Osteoblast (primary cell): ENCODE measurements at places on chromosomes 3 and 15. TPM values are rescaled to one million over a fixed set of nuclear protein-coding genes. Genes with fewer than 3 reads are reported as not detected.

BFSP2 gene
- total RNA-seq, result not detected in 2 replicates

DNA sequence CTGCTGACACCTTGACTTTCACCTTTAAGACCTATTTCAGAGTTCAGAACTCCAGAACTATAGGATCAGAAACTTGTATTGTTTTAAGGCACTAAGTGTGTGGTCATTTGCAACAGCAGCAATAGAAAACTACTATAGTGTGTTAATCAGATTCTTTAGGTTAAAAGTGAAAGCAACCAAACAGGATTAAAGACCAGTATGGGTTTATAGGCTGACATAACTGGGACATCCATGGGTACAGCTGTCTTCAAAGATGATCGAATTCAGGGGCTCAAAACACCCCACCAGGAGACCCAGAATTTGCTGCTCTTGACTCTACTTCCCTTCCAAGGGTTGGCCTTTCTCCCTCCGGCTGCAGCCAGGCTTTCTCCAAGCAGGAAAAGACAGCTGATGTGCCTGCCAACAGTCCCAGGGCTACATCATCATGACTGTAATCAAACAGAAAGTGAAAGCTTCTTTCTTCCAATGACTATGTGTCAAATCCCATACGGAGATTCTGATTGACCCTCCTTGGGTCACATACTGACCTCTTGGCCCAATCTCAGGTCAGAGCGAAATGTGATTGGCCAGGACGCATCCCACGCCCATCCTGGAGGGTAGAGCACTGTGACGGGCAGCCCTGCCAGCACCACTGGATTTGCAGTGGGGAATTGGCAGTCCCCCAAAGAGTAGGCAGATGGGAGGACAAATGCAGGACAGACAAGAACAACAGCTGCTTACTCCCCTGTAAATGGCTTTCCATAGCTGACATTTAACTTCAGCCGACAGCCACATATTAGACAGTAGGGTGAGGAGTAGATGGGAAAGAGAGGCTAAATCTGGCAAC, 51.4 kb upstream of the RNF7 start:
- H3K27ac ChIP-seq, result peak overlapping the region; percentile 58
- peak; percentile 83 for DNase-seq
- H3K27me3 ChIP-seq, result no peaks in the 10 kb centered on the region
- no peaks in the 10 kb centered on the region for H3K36me3 ChIP-seq
- H3K4me1 ChIP-seq, result peaks cover 12% of the 10 kb centered on the region

DNA sequence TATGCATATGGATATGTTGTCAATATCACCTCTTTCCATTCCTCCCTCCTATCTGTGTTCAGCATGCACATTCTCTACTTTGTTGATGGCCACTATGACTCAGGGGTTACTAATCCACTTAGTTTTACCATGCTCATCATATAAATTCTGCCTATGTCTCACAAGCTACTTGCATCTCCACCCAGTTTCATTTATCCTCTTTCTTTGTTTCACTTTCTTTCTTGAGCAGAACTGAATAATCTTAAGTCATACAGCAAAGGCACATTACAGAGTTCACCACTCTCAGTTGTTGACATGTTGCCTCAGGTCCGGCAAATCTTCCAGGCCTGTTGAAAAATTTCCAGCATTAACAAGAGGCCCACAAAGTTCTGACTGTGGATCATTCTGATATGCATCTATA, 71.5 kb downstream of the SSR3 start:
- no peaks in the 10 kb centered on the region for H3K36me3 ChIP-seq
- no peak for DNase-seq
- peak overlapping the region; percentile 60 for H3K27ac ChIP-seq

DNA sequence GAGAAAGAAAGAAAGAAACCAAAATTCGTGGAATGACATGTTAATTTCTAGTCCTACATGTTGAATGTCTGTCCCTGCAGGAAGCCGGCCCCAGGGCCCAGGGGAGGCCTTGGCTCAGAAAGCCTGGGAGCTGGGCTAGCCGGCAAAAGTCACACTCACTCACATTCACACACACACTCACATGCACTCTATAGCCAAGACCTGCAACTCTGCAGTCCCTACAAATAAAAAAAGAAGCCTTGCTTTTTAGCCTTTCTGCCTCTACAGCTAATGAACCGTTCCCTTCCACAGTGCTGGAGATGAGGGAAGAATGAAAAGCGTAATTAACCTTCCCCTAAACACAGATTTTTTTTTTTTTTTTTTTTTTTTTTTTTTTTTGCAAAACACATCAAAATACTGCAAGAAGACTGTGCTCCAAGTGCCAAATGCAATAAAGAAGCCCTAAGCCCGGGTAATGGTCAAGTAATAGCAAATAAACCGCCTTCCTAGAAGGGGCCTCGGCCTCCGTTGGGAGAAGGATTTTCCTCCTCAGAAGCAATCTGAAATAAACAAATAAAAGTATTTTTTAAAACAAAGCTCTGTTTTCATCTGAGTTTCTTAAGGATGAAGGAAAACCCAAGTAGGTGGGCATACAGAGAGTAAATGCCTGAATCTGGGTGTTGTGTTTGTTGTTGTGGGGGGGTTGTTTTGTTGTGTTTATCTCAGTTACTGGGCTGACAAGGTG, 4.3 kb downstream of the MECOM start:
- no peak overlapping the region for H3K4me3 ChIP-seq
- H3K4me1 ChIP-seq, result peaks cover 13% of the 10 kb centered on the region
- no peak overlapping the region for H3K27ac ChIP-seq
- H3K27me3 ChIP-seq, result peaks cover 65% of the 10 kb centered on the region
- H3K36me3 ChIP-seq, result no peaks in the 10 kb centered on the region
- no peak for DNase-seq

DNA sequence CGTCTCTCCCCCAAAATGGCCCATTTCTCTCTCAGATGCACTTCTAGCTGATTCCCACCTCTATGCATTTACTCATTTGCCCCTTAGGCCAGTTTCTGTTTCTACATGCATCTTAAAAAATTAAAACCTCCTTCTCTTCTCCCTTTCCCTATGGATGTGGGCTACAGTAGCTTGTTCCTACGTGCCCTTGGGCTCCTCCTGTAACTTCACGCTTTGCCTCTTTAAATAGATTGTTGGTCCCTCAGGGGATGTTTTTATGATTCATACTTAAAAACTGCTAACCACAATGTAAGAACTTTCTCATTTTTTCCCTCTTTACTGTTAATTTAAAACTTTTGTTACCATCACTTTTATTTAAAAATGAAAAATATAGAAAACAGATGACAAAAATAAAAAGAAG, 185.6 kb upstream of the MRPL3 start:
- H3K27me3 ChIP-seq, result no peaks in the 10 kb centered on the region
- H3K27ac ChIP-seq, result no peak overlapping the region
- no peaks in the 10 kb centered on the region for H3K36me3 ChIP-seq
- DNase-seq, result no peak

GRCh38 chr3:62587579-62588031, 214.3 kb upstream of the FEZF2 start:
- DNase-seq, result peak; percentile 84
- H3K4me3 ChIP-seq, result peak overlapping the region; percentile 35
- peaks cover 29% of the 10 kb centered on the region for H3K4me1 ChIP-seq
- no peaks in the 10 kb centered on the region for H3K36me3 ChIP-seq
- H3K27ac ChIP-seq, result peak overlapping the region; percentile 95
- H3K27me3 ChIP-seq, result no peaks in the 10 kb centered on the region

- peaks cover 48% of the 10 kb centered on the region for H3K36me3 ChIP-seq
- H3K27ac ChIP-seq, result peak overlapping the region; percentile 99
- no peaks in the 10 kb centered on the region for H3K27me3 ChIP-seq
- H3K4me1 ChIP-seq, result peaks cover 90% of the 10 kb centered on the region
Measured at GRCh38 chr15:67124111-67124510, 58.7 kb downstream of the SMAD3 start.

DNA sequence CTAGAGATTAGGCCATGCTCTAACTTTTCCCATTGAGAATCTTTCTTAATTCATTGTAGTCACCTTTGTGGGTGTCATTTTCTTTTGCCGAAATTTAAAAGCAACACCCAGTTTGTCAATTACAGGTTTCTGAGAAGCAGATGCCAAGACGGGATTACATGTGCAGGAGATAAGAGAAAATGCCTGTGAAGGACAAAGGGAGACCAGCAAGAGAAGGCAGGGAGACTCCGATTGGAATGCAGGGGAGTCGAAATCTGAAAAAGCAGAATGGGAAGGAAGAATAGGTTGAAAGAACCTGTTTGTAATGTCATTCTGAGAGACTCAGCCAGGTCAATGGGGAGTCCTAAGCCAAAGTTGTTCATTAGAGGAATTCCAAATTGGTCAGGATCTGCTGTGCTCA, 3.6 kb upstream of the DPH6 start:
- no peaks in the 10 kb centered on the region for H3K27me3 ChIP-seq
- H3K4me1 ChIP-seq, result peaks cover 19% of the 10 kb centered on the region
- H3K4me3 ChIP-seq, result no peak overlapping the region
- H3K27ac ChIP-seq, result no peak overlapping the region

DNA sequence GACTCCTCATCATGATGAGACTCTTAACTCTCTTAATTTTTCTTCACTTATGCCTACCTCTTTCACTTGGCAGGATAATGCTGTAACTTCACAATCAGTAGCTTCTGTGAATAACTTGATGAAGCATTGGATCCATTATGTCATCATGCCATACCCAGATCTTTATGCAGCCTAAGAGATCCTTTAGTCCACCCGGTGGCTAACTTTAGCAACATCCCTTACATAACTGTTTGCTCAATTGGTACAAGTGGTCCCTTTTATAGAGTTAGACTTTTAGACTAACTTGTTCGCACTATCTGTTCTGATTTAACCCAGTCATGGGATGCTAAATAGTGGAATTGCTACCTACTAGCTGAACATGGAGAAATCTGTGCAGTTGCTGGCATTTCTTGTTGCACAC, 184.5 kb downstream of the USP13 start:
- H3K27ac ChIP-seq, result no peak overlapping the region
- H3K27me3 ChIP-seq, result no peaks in the 10 kb centered on the region
- H3K36me3 ChIP-seq, result no peaks in the 10 kb centered on the region
- H3K4me1 ChIP-seq, result peaks cover 4% of the 10 kb centered on the region
- DNase-seq, result no peak
- no peak overlapping the region for H3K4me3 ChIP-seq

DNA sequence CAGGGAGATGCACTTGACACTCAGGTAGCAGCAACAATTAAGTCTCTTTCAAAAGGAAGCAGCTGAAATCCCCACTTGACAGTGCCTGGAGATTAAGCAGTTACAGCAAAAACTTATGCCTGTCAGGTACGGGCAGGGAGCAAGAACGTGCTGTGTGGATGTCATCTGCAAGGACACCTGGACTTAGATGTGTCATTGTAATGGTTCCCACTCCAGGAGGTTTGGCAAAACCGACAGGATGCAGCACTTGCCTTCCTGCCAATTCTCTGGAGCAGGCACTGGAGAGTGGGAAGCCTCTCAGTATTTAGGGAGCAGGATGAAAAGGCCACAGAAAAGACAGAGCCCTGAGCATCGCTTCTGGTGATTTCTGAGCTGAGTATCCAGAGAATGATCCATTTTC, 292.4 kb downstream of the PDCD6IP start:
- H3K4me1 ChIP-seq, result no peaks in the 10 kb centered on the region
- no peak for DNase-seq
- no peak overlapping the region for H3K4me3 ChIP-seq
- no peaks in the 10 kb centered on the region for H3K27me3 ChIP-seq
- H3K27ac ChIP-seq, result no peak overlapping the region

DNA sequence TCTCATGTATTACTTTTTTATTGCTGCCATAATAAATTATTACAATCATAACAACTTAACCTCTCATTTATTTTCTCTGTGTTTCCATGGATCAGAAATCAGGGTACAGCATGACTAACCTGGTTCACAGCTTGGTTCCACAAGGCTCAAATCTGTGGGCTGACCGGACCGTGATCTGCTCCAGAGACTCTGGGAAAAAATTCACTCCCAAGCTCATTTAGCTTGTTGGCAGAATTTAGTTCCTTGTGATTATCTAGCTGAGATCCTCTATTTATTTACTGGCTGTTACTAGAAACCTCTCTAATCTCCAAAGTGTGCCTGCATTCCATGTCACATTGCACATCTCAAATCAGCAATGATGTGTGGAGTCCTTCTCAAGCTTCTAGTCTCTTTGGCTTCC, 386.6 kb downstream of the DIPK2A start:
- H3K27me3 ChIP-seq, result no peaks in the 10 kb centered on the region
- no peaks in the 10 kb centered on the region for H3K4me1 ChIP-seq

GRCh38 chr3:31203960-31204795, 309.7 kb upstream of the GADL1 start:
- no peaks in the 10 kb centered on the region for H3K36me3 ChIP-seq
- no peaks in the 10 kb centered on the region for H3K27me3 ChIP-seq
- H3K4me1 ChIP-seq, result no peaks in the 10 kb centered on the region
- no peak overlapping the region for H3K4me3 ChIP-seq

DNA sequence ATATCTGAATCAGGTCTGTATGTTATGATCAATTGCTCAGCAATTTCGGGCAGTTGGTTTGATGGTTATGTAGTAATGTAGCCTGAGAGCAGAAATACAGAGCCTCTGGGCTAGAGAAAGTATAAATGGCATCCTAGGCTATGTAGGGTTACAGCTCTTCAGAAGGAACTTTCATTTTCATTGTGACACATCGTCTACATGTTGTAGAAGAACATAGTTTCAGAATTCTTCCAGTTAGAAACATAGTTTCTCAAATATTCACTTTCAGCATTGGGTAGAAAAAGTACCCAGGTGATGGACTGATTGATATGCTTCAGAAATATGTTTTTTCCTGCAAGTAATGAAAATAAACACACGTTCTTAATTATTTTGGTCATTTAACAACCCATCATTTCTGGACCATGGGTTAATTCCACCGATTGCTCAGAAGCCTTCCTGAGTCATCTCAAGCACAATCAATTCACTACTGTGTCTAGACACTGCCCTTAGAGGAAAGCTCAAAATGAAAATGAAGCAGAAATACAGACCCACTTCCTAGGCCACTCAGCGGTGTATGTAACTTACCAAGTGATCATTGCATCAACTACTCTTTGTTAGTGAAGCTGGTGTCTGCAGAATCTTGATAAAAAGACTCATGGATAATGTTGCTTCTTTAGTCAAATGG, 88.8 kb upstream of the TSEN2 start:
- peak overlapping the region; percentile 28 for H3K4me3 ChIP-seq
- H3K27ac ChIP-seq, result no peak overlapping the region
- DNase-seq, result peak; percentile 8
- no peaks in the 10 kb centered on the region for H3K27me3 ChIP-seq

DNA sequence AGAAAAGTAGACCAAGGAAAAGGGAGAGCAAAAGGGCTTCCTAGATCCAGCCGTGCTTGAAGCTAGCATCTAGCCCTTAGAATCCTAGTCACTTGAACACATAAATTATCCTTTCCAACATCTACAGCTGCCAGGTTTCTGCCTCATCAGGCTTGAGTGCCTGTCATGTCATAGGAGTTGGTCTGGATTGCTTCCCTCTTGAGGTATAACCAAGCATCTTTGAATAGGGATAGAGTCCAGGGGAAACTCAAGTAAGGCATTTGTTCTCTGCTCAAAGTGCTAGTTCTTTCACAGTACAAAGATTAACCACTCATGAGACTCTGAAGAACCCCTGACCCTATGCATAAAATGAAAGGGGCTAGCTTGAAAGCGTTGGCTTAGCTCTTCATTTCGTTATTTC, 72.3 kb downstream of the SLCO3A1 start:
- H3K4me3 ChIP-seq, result no peak overlapping the region
- H3K36me3 ChIP-seq, result no peaks in the 10 kb centered on the region
- DNase-seq, result no peak
- H3K4me1 ChIP-seq, result peaks cover 16% of the 10 kb centered on the region
- H3K27ac ChIP-seq, result no peak overlapping the region

- no peak for DNase-seq
- H3K4me3 ChIP-seq, result no peak overlapping the region
- H3K4me1 ChIP-seq, result peaks cover 49% of the 10 kb centered on the region
- peak overlapping the region; percentile 95 for H3K27ac ChIP-seq
- H3K27me3 ChIP-seq, result no peaks in the 10 kb centered on the region
- H3K36me3 ChIP-seq, result no peaks in the 10 kb centered on the region
Measured at GRCh38 chr15:82129149-82129692, 83.4 kb upstream of the MEX3B start.

GRCh38 chr15:52085299-52085698, 27.3 kb downstream of the BCL2L10 start:
- H3K27ac ChIP-seq, result no peak overlapping the region
- no peak overlapping the region for H3K4me3 ChIP-seq
- H3K4me1 ChIP-seq, result no peaks in the 10 kb centered on the region
- H3K36me3 ChIP-seq, result no peaks in the 10 kb centered on the region
- peak; percentile 50 for DNase-seq
